ENCODE measurements at places on chromosomes 4 and X.

- no peak for DNase-seq
These were observed 650.3 kb upstream of the FAM241A start for GRCh38 chr4:111494971-111495370.

DNA sequence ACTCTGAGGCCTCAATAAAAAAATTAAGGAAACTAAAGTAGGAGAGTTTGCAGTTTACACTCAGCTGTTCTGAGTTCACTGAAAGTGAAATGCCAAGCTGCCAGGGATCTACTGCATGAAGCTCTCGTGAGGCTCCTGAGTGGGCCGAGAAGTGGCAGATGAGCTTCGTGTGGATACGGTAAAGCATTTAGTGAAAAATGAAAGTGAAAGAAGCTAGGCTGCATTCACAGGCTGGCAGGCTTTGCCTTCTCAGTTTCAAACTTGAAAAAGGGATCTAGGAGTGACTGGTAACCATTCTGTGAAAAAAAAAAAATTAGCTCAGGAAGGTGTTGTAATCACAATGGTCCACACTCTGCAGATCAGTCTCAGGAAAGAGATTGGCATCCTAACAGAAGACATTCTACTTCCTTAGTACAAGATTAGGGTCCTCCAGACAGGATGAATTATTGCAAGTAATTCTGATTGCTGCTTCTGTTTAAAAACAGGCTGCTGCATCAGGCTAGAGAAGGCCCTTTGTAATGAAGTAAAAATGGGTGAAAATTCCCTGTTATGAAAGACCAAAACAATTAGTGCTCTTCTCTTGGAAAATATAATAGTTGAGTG is 679.9 kb downstream of the RPA4 start:
- DNase-seq, result peak; percentile 1

GRCh38 chr4:2043396-2044118 is 15.6 kb upstream of the NAT8L start:
- no peak for DNase-seq

DNA sequence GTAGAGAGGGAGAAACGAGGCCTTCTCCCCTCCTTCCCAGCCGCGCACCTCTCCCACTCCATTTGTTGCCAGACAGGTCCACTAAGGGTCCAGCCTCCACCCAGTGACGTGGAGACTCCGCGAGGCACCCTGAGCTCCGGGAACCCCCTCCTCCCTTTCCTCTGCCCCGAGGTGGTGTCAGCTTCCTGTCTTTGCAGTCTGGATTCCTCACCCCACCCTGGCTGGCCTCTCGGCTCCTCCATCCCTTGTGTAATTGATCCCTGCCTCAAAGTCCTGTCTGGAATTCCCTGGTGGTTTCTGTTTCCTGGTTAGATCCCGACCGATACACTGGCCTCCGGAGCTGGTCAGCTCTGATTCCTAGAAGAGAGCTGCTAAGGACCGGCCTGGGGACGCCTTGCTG is 105.9 kb upstream of the SCOC start:
- DNase-seq, result no peak
